ENCODE measurements at places on chromosomes 4 and X.

- DNase-seq: no peak
These were observed 290.0 kb downstream of the SLC7A11 start for GRCh38 chr4:137952116-137952515.

DNA sequence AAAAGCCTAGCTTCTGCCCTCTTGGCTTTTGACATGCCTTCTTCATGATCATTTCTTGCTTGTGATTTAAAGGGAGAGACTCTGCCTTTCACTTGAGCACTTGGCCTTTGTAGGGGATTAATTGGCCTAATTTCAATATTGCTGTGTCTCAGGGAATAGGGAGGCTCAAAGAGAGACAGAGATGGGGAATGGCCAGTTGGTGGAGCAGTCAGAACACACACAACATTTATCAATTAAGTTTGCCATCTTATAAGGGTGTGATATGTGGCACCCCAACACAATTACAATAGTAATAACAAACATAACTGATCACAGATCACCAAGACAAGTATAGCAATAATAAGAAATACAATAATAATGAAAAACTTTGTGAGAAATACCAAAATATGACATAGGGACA lies 122.5 kb upstream of the VCX start:
- DNase-seq: no peak

DNA sequence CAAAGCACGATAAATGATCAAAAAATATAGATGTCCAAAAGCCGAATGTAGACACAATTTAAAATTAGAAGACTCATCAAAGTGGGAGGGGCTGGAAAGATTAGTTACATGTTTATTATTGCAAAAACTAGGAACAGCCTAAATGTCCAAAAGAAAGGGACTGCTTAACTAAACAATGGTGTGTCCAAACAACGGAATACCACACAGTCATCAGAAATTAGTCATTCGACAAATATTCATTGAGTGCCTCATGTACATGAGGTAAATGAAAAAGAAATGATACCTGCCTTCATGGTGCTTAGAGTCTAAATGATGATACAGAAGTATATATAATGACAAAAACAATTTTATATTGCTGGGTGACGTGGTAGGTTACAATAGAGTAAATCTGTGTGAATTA lies 139.7 kb downstream of the MAML3 start:
- no peak for DNase-seq

DNA sequence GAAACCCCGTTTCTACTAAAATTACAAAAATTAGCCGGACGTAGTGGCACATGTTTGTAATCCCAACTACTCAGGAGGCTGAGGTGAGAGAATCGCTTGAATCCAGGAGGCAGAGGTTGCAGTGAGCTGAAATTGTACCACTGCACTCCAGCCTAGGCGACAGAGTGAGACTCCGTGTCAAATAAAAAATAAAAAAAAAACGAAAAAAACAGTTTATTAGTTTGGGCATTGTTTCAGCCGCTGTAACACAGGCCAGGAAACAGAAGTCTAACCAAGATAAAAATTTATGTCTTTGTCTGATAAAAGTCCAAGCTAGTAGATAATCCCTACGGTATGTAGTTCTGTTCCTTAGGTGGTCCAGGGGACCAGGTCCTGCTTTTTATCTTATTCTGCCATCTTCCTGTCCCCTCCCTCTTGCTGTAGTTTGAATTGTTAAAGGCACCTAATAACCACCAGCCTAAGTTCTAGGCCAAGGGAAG lies 21.4 kb downstream of the USO1 start:
- DNase-seq: no peak

All from Caki2 (cell line).